Psoas muscle (tissue), 8 donors: ENCODE measurements at places on chromosomes 7 and 10. TPM values are rescaled to one million over a fixed set of nuclear protein-coding genes. Genes with fewer than 3 reads are reported as not detected.

DNA sequence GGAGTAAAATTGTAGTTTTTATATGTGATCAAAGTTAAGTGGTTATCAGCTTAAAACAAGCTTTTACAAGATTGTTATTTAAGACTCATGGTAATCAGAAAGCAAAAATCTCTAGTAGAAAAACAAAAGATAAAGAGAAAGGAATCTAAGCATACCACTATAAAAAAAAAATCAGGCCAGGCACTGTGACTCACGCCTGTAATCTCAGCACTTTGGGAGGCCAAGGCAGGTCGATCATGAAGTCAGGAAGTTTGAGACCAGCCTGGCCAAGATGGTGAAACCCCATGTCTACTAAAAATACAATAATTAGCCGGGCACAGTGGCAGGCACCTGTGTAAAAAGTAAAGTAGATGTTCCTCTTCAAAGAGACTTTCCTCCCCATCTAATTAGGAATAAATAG is 265.9 kb upstream of the NRP1 start:
- DNase-seq, result no peak

DNA sequence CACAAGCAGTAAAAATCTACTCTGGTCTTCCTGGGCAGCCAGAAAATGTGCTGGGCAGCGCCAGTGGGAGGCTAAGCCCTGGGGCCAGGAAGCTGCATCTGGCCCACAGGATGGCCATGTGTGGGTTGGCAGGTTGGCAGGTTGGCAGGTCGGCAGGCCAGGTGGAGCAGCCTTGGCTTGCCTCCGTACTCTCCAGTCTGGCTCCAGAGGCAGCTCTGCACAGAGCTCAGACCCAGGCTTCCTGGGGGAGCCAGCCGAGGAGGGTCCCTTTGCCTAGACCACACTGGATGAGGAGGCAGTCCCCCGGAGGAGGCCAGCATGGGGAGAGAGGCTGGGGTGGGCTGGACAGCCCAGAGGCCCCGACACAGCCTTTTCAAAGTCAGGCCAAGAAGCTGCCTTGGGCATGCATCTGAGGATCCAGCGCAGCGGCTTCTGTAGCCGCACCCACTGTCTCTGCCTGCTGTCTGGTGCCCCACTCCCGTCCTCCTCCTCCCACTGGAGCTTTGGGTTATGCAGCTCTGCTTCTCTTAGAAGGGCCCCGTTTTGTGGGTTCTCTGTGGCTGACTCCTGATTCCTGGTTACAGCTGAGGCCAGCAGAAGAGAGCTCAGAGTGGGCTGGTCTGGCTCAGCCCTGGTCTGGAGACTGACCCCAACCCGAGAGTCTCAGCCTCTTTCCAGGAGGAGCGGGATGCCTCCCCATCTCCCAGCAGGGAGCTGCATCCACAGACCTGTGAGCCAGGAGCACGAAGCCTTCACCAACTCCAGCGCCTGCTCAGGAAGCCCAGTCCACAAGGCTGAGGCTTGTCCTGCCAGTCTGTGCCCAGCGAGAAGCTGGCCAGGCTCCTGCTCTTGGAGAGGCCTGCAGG is 44.6 kb downstream of the CFAP46 start:
- DNase-seq, result peak; percentile 33

DNA sequence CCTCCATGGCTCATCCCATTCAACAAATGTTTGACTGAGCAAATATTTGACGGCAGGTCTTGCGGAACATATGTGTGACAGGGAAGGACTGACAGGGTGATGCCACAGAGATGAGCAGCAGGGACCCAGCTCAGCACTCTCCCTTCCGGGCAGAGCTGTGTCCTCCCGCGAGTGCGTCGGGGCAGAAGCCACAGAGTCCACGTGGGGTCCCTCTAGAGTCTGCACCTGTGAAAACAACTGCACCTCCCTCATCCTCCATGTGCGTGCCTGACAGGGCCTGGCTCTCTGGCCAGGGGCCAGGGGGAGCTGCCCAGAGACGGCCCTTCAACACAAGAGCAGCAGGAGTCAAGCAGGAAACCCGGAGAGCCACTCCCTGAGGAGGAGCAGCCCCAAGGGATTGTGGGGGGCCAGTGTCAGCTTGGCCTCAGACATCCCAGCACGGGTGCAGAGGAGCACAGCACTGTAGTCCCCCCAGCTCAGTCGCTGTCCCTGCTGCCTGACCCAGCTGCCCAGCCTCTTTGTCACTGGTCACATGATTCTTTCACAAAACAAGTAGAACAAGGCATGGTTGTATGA is 83.6 kb upstream of the TMEM72 start:
- no peak for DNase-seq

DNA sequence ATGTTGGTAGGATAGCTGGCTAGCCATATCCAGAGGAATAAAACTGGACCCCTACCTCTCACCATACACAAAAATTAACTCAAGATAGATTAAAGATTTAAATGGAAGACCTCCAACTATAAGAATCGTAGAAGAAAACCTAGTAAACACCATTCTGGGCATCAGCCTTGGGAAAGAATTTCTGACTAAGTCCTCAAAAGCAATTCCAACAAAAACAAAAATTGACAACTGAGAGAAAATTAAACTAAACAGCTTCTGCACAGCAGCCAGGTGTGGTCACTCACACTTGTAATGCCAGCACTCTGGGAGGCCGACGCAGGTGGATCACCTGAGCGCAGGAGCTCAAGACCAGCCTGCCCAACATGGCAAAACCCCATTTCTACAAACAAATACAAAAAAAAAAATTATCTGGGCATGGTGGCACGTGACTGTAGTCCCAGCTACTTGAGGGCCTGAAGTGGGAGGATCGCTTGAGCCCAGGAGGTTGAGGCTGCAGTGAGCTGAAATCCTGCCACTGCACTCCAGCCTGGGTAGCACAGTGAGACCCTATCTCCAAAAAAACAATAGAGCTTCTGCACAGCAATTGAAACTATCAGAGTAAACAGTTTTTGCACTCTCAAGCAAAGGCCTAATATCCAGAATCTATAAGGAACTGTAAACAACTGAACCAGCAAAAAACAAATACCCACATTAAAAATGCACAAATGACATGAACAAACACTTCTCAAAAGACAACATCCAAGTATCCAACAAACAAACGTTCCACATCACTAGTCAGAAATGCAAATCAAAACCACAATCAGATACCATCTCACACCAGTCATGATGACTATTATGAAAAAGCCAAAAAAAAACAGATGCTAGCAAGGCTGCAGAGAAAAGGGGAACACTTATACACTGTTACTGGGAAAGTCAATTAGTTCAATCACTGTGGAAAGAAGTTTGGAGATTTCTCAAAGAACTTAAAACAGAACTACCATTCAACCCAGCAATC is 4.8 kb downstream of the CRPPA start:
- no peak for DNase-seq

- no peak for DNase-seq
Measured at GRCh38 chr10:89119651-89120050, 87.5 kb downstream of the CH25H start.

DNA sequence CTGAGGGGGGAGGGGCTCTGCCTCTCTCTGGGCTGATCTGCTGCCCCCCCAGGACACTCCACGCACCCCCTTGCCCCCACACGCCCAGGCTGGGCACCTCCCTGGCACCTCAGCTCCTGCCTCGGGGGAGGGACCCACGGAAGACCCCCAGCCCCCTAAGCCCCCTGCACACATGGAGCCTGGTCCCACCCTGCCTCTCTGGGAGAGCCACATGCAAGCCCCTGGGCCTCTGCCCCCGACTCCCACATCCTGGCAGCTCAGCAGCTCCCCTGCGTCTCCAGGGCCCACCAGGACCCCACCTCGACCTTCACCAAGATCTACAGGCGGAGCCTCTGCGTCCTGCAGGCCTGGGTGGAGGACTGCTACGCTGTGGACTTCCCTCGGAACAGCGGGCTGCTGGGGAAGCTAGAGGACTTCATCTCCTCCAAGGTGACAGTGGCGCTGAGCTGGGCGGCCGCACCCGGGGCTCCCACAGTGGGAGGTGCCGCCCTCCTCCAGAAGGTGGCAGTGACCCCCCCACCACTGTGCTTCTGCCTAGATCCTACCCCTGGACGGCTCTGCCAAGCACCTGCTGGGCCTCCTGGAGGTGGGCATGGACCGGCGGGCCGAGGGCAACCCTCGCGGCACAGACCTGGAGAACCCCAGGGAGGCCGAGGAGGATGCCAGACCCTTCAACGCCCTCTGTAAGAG is 18.7 kb upstream of the UTF1 start:
- DNase-seq, result no peak

DNA sequence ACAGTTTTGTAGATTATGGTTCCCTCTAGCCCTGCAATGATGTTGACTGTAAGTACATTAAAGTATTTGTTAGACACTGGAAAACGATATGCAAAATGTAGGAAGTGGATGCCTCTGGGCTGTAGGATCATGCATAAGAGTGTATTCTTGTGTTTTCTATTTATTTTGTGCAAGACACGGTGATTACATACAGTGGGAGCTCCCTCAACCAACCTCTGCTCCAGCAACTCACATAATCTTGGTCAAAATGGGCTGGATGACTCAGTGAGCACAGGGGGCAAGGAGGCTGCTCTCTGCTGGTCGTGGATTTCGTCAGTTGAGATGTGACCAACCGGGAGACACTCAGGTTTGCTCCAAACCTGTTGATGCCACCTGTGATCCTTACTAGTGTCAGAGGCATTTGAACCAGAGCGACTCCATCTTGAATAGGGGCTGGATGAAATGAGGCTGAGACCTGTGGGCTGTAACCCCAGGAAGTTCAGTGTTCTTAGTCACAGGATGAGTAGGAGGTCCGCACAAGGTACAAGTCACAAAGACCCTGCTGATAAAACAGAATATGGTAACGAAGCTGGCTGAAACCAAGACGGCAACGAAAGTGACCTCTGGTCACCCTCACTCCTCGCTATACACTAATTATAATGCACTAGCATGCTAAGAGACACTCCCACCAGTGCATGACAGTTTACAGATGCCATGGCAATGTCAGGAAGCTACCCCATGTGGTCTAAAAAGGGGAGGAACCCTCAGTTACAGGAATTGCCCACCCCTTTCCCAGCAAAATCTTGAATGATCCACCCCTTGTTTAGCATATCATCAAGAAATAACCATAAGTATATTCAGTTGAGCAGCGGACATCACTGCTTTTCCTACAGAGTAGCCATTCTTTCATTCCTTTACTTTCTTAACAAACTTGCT is 56.4 kb upstream of the FAM20C start:
- no peak for DNase-seq

- DNase-seq, result no peak
Measured at GRCh38 chr10:23157239-23157681, 34.9 kb upstream of the PTF1A start.

GRCh38 chr10:86632951-86633350 is 21.4 kb upstream of the OPN4 start:
- DNase-seq, result no peak

GRCh38 chr10:50522908-50523307 is 100.8 kb downstream of the SGMS1 start:
- no peak for DNase-seq

DNA sequence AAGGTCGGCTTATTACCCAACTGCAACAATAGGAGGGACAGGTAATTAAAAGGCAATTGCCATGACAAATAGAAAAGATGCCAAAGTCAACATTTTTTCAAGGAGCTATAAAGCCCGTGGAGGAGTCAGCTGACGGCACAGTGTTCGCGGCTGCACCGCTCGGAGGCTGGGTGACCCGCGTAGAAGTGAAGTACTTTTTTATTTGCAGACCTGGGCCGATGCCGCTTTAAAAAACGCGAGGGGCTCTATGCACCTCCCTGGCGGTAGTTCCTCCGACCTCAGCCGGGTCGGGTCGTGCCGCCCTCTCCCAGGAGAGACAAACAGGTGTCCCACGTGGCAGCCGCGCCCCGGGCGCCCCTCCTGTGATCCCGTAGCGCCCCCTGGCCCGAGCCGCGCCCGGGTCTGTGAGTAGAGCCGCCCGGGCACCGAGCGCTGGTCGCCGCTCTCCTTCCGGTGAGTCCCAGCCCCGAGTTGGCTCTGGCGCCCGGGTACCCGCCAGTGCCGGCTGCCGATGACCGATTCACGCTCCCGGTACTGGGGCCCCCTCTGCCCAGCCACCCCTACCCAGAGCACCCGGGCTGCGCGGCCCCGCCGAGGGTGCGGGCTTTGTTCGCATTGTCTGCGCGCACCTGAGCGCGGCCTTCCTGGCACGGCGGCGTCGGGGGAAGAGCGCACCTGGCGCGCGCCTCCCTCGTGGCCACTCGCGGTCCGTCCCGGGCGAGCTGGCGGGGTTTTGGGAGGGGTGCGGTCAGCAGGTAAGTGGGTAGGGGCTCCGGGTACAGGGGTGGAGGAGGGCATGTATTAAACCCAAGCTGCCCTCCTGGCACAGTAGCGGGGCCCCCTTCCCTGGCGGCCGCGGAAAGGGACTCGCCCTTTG is at the start of gene VWA2:
TSS of gene VWA2 (plus strand) at position 138 of the 877 bp plus-strand sequence. CDS start 9,460 bp downstream, outside the sequence.
- peak; percentile 18 for DNase-seq

- DNase-seq, result no peak
Measured at GRCh38 chr7:146314962-146315361, 198.4 kb downstream of the CNTNAP2 start.

- DNase-seq, result peak; percentile 4
Measured at GRCh38 chr10:46544989-46545791, 11.3 kb downstream of the GPRIN2 start.

GRCh38 chr10:25294032-25294926 is 119.5 kb downstream of the GPR158 start:
- DNase-seq, result no peak

The DENND2A gene
- 3.8 TPM for total RNA-seq

The POU6F2 gene
- not detected for total RNA-seq

The SPDYE8 gene
- not detected for total RNA-seq

The SAMD8 gene
- total RNA-seq, result 30.0 TPM

The PHKG1 gene
- 99.6 TPM for total RNA-seq

The CEP55 gene
- 0.10 TPM for total RNA-seq

The TET1 gene
- 1.8 TPM for total RNA-seq

The CALHM1 gene
- not detected for total RNA-seq

The TSPAN12 gene
- total RNA-seq, result 1.6 TPM

The SNX10 gene
- total RNA-seq, result 0.97 TPM

The H2BK1 gene
- total RNA-seq, result not detected

The LIPF gene
- not detected for total RNA-seq
